ENCODE measurements at places on chromosomes 1 and 21.

- DNase-seq = no peak
Measured at GRCh38 chr1:109306832-109307273, at the start of gene MYBPHL. TSS of gene MYBPHL (minus strand) at chr1:109307011. CDS start at chr1:109306991, 20 bp downstream.

DNA sequence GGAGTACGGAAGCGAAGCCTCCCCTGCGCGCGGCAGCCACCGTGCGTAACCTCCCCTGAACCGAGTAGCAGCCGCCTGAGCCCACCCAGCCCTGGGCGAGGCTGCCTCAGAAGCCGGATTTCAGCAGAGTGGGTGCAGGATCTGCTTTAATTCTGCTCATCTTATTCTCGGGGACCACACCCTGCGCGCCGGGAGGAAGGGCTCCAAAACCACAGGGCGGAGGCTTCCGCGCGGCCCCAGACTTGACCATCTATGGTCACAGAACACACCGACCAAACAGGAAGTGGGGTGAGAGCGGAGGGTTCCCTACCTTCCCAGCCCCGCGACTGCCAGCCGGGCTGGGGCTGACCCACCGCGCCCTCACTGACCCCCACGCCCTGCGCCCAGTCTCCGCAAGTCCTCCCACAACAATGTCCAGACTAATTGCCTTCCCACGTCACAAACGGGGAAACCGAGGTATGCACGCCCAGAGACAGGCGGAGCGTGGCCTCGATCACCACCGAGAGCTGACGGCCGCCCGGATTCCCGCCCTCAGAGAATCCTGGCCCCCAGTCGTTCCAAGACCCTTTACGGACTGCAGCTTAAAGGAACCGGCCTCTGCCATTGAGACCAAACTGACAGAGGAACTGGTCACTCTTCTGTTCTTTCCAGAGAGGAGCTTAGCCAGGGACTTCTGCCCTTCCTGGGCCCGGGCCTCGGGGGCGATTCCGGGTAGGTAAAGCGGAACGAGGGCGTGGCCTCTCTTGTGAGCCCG, 595 bp upstream of the CAP1 start:
- peak; percentile 55 for DNase-seq

DNA sequence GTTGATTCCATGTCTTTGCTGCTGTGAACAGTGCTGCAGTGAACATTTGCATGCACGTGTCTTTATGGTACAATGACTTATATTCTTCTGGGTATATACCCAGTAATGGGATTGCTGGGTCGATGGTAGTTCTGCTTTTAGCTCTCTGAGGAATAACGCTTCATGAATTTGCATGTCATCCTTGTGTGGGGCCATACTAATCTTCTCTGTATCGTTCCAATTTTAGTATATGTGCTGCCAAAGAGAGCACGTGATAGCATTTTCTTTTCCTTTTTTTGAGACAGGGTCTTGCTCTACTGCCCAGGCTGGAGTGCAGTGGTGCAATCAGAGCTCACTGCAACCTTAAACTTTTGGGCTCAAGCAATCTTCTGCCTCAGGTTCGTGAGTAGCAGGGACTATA, 24.9 kb upstream of the MAP1LC3C start:
- DNase-seq = no peak

DNA sequence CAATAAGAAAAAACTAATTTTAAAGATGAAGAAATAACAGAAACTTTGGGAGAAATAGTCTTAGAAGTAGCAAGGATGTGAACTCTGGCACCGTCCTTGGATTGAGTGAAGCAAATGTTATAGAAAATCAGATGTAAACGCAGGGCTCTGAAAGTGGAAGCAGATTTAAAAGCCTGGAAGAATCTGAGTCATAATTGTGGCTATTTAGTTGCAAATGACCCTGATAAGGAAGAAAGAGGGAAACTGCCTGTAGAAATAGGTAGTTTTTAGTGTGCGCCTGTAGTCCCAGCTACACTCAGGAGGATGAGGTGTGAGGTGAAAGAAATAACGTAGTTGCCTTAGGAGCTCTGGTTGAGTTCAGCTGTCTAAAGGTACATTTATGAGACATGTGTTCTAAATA, 101.0 kb downstream of the NGF start:
- no peak for DNase-seq

GRCh38 chr1:16913181-16913832, 8.4 kb upstream of the CROCC start:
- DNase-seq = no peak

- no peak for DNase-seq
Measured at GRCh38 chr1:77536813-77537212, 145.6 kb downstream of the ZZZ3 start.

GRCh38 chr1:44713321-44713781, 17.6 kb downstream of the RNU5D-1 start:
- DNase-seq = no peak

- DNase-seq = no peak
Measured at GRCh38 chr21:25887646-25888306, 153.0 kb downstream of the GABPA start.

DNA sequence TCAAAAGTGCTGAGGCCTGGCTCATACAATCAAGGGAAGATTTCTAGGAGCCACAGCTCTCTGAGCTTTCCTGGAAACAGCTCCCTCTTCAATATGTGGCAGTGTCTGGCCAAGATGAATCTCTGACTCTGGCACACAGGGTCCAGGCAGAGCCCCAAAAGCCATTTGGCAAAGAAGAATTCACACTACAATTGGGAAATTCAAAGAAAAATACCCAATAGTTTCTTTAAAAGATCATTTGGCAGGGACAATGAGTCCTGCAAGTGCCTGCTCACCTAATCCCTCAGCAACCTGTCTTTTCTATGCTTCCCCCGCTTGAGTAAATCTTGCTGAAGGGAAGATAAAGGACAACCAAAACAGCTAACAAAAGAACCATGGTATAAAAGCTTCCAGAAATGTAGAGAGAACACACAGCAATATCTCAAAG, 124.6 kb downstream of the TGFBR3 start:
- no peak for DNase-seq
